CD4-positive, alpha-beta T cell treated with Interleukin-10 for 1 hour (primary cell): ENCODE measurements at places on chromosomes 1 and 21.

DNA sequence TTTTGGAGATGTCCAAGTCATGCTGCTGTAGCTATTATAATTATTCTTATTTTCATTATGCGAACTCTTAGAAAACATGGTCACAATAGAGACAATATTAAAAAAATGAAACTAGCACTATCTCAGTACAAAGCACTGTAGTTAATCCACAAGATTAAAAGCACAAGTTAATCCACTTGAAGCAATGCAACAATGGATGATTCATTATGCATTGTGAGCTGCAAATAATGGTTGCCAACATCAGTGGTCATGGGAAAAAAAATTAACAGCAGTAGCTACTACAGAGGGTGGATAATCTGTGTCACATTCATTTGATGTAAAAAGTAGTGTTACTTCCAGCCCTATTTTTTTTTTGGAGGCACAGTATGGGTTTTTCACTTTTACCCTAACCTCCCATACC lies 56.7 kb downstream of the DPT start:
- DNase-seq, result no peak

DNA sequence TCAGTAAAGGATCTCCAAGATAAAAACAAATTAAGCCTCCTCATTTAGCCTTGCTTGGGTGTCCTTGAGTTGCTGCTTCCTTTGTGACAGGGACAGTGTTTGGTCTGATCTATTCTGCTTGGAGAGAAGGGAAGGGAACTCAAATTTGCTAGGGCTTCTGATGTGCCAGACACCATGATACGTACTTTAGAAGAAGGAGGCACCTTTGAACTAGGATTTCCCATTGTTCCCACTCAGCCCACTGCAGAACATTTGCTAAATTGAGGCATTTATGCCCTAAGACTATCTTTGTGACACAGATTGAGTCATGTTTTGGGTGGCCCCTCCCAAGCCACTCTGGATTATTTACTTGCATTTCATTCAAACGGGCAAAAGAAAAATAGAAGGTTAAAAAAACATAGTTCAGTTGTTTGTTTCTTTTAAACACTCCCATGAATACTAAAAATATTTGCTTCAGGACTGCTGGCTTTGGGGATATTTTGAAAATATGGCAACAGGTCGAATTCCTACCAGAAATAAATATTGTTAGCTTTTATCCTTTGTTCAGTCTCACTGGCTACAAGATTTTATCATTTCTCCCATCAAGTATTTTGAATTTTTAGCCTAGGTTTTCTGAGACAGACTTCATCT lies 81.9 kb upstream of the WLS start:
- no peak for DNase-seq

DNA sequence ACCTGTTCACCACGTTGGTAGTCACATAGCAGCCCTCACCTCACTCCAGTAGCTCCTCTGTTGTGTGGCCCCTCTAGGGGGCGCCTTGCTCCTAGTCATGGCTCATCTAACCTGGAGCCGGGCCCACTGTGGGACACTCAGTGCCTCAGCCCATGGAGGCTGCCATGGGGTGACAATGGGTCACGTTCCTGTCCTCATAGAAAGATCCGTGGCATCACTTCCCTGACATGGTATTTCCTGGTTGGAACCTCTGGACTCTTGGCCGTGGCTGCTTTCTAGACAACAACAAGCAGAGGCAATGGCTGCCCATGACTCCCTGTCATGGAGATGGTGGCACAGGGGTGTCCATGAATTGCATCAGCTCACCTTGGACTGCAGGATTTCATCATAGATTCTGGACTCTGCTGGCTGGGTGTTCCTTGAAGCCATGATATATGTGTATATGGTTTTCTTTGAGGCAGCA lies 27.5 kb upstream of the SLAMF6 start:
- DNase-seq, result peak; percentile 66

DNA sequence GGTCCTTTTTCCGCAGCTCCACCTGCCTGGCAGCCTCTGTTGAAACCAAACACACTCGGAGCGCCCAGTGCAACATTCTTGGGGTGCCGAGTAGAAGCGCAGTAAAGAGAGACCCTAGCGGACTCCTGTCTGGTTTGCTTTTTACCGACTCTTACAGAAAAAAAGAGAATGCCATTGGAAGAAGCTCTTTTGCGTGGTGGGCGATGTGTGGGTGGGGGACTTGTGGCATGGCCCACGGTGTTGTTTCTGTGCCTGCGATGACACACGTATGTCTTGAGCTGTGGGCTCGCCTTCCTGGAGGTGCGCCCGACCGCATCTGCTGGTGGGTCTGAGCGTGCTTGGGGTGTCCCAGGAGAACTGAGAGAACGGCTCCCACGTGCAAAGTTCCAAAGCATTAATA lies 7.3 kb upstream of the BARHL2 start:
- no peak for DNase-seq

GRCh38 chr1:159223004-159223403 lies 18.3 kb downstream of the ACKR1 start:
- DNase-seq, result no peak

- DNase-seq, result no peak
These were observed 1.8 kb downstream of the SH3GLB1 start for GRCh38 chr1:86706018-86706635.

- DNase-seq, result no peak
These were observed 154.8 kb downstream of the BACH1 start for GRCh38 chr21:29453511-29453910.

DNA sequence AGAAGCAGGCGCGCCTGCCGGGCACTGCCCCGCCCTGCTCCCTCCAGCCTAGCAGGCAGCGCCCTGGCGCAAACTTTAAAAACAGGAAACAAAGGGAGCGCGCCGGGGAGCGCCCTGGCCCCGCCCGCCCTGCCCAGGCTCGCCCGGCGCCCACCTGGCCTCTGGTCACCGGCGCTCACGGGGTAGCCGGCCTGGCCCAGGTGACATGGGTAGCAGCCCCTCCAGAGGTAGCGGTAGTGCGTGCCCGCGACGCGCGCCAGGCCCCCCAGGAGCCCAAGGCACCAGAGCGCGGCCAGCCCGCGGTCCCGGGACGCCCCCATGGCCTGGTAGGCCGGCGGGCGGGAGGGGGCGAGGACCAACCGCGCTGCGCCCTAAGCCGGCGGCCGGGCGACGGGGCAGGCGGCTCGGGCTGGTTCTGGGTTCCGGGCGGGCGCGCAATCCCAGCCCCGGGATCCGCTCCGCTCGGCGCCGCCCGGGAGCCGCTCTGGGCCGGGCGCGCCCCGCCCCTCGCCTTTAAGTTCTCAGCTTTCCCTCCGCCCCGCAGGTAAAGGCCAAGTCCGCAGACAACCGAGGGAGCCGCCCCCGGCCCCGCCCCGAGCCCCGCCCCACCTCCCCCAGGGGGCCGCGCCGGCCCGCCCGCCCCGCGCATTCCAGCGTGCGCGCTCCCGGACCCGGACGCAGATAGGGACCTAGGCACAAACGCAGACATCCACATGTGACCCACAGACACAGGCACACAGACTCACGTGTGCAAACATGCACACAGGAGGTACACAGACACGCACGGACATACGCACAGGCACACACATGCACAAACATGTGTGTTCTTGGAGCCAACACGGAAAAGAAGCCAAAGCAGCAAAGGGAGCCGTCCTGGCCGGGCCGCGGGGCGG lies 76.7 kb downstream of the ARHGEF16 start:
- peak; percentile 84 for DNase-seq

- DNase-seq, result no peak
These were observed 100.5 kb downstream of the NGF start for GRCh38 chr1:115237507-115237906.

DNA sequence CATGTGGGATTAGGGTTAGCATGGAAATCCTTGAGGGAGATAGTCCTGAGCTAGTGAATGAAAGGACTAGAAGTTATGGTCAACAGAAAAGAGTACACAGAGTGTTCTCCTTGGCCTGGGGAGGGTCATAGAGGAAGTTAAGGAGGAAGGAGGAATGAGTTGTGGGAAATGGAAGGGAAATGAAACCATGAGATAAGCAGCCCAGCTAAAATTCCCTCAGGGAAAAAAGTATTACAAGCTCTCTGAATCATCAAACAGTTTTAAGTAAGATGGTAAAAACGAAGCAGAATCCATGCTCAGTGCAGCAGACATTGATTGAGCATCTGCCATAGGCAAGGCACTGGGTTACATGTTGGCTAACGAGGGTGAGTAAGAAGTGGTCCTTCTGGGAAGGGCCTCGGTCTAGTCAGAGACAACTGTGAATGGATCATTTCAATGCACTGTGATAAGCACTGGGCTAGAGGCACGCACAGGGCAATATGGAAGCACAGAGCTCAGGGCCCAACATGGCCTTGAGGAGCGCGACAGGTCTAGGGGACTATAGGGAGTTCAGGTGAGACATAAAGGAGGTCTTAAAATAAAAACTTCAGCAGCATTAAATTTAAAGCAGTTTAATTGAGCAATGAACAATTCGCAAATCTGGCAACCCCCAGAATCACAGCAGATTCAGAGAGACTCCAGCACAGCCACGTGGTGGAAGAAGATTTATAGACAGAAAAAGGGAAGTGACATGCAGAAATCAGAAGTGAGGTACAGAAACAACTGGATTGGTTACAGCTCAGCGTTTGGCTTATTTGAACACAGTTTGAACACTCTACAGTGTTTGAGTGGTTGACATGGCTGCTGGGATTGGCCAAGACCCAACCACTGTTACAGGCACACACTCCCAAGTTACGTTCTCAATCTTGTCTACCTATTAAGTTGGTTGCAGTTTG lies 219.5 kb downstream of the HLX start:
- peak; percentile 5 for DNase-seq

DNA sequence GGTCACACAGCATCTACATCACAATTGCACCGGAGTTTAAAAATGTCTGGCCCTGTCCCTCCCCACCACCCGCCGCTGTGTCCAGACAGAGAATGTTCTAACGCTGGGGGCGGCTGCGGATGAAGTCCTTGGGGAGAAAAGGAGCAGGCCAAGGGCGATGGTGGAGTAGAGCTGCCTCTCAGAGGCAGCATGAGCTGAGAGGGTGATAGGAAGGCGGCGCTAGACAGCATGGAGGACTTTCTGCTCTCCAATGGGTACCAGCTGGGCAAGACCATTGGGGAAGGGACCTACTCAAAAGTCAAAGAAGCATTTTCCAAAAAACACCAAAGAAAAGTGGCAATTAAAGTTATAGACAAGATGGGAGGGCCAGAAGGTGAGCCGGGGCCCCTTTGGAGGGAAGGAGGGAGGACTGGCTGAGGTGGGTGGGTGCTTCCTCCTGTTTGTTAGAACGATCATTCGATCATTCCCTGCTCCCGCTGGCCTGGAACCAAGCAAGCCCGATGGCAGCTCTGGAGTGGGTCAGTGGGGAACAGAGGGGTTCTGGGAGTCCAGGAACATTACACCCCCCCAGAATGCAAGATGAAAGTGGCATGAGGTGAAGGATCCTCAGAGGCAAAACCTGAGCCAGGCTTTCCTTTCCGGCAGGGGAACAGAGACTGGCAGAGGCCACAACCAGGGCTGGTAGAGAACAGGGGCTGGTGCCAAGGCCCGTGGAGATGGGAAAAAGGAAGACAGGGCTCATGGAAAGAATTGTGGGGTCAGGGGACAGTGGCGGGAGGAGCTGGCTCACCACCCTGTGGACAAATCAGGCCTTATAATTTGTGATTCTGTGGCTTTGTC lies at the start of the genes FAM229A and TSSK3:
FAM229A (minus strand) TSS at position 12 of the 840 bp plus-strand sequence. CDS start 394 bp downstream, outside the sequence.
TSSK3 (plus strand) TSS at position 66 of the 840 bp plus-strand sequence; CDS start at position 229, 163 bp downstream.
- DNase-seq, result no peak
